Stimulated activated CD4-positive, alpha-beta T cell treated with anti-CD3 and anti-CD28 coated beads, Interleukin-4, amount 100 ng/mL, for 48 hours (primary cell): ENCODE measurements at places on chromosomes 5 and 9.

- no peak for DNase-seq
Measured at GRCh38 chr9:7988644-7989280, 189.2 kb upstream of the DMAC1 start.

DNA sequence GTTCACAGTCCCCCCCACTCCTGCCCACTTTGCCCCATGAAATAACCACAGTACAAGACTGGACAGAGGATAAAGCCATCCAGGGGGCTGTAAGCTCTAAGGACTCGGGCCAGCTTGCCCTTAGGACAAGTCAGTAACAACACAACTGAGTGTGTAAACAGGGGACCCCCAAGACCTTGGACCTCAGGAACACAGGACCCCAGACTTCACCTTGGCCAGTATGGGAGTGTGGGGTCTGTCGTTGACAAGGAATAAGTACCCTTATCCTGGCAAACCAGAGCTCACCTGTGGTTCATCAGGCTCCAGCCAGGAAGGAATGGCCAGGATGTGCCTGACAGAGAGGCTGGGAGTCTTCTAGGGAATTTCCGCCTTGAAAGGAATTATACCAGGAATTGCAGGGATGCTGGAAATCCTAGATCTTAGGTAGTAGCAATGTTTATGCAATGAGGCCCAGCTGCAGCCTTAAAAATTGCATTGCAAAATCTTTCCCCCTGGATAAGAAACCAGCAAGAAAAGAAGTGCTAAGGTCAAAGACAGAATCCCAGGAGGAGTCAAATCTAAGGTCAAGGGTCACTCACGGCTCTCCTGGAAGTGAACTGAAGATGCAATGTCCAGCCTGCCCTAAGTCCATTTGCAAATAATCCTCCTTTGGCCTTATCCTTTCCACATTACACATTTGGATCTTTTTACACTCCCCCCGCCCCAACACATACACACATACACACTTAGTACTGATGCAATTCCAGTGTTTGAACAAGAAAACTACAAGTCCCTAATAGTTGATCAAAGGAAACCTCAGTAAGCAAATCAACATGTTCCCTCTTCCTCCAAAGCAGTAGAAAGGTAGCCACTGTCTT is 27.3 kb upstream of the TDRD7 start:
- no peak for DNase-seq

- DNase-seq = no peak
Measured at GRCh38 chr5:110784901-110785300, 46.1 kb downstream of the SLC25A46 start.

DNA sequence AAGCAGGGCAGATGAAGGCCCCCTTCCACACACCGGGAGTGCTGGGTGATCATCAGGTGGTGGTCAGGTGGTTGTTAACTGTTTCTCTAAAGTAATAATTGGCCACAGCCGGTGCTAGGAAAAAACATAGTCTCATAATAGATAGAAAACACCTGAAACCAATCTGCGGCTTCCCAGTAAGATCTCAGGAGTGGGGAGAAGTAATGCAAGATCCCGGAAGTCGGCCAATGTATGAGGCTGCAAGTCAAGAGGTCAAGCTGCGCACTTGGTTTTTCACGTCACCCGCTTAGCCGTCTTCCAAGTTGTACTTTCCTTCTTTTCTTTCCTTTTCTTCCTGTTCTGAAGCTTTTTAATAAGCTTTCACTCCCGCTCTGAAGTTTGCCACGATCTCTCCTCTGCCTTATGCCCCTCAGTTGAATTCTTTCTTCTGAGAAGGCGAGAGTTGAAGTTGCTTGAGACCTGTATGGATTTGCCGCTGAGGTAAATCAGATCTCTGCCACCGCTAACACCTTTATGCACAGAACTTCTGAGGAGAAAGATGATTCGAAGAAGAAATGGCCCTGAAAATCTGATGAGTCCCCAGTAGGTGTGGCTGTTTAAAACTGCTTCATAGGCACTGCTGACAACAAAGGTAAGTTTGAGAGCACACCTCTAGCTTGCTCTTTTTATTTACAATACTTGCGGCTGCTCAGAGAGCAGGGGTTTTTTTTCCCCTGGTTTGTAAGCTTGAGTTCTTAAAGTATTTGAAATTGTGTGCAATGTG is 406.6 kb downstream of the FAM170A start:
- DNase-seq = no peak

DNA sequence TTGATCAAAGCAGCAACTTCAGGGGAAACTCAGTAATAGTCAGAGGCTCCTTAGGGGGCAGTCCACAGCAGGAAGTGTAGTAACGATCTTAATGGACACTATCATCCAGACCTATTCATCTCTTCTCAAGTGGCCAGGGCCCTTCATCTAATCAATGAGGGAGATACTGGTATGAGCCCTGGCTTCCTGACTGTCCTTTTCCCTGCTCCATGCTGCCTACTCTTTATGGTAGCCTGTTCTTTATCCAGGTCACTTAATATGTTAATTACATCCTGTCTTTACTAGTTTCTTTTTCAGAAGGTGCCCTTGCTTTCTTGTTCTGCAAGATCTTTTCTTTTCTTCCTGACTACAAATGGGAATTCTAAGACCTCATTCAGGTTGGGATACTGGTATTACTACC is 197.1 kb downstream of the CAVIN4 start:
- no peak for DNase-seq

- no peak for DNase-seq
Measured at GRCh38 chr5:958701-959571, 49.7 kb upstream of the NKD2 start.

DNA sequence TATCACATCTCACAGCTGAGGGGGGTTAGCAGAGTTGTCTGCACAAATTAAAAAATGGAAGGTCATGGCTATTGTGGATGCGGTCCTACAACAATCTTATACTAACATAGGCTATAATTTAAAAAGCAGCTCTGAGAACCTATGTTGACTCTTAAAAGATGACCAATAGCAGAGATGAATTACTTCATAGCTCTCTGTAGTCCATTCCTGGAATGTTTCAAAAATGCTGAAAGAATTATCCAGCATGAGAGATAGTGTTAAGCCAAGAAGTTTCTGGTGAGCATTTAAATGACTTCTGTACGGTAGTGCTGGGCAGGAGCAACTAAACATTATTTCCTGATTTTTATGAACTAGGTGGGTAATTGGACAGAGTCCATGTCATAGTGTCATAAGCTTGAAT is 218.2 kb upstream of the NUDT12 start:
- no peak for DNase-seq
